Stimulated activated CD4-positive, alpha-beta T cell treated with anti-CD3 and anti-CD28 coated beads, Interleukin-1b, Interleukin-23, amount 100 ng/mL, for 1 hour (primary cell): ENCODE measurements at places on chromosomes 2 and 18.

DNA sequence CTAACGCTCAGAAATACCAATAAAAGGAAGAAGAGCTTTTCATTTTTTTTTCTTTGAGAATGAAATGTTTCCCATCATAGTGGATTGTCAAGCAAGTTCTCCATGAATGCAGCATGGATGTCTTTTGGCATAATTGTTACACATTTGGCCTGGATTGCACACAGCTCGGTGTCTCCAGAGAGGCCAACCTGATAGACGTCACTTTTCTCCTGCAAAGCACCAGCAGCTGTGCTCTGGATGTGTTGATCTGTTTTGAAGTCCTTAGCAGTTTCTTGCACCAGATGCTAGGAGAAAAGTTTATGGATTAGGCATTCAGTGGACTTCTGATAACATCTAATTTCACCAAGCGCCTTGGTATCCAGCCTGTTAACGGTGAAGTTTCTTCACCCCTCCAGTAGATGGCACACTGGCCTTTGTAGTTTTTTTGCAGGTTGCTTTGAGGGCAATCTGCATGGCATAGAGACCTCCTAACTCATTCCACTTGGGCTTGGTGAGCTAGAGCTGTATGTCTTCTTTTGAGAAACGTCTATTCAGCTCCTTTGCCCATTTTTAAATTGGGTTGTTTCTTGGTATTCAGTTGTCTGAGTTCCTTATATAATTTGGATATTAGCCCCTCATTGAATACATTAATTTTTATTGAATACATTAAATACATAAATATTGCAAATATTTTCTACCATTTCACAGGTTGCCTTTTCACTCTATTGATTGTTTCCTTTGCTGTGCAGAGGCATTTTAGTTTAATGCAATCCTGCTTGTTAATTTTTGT lies 59.7 kb downstream of the PTH2R start:
- no peak for DNase-seq

DNA sequence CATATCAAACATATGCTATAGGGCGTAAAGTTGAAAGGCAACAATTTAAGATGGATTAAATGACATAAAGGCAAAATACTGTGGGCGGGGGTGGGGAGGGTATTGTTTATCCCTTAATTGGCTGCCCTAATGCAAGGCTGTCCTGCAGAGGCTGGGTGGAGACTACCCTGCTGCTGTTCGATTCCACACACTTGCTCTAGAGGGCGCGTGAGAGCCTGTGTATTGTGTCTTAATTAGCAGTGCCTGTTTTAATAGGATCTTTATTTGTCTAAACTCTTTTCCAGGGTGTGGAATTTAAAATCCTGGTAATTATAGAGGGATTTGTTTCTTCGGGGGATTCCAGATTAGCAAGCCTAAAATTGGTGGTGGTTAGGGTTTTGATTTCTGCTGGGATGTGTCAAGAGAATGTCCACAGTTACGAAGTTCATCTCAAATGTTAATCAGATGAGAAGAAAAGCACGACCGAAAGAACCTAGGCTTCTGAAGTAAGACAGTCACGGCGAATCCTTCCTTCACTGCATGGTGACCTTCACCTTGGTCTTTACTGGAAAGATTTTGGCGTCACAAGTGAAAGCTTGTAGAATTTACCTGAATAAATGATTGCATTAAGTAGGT lies 103.5 kb upstream of the MAP3K20 start:
- DNase-seq: no peak

GRCh38 chr2:231193216-231193615 lies 5.2 kb upstream of the ARMC9 start:
- DNase-seq: no peak

DNA sequence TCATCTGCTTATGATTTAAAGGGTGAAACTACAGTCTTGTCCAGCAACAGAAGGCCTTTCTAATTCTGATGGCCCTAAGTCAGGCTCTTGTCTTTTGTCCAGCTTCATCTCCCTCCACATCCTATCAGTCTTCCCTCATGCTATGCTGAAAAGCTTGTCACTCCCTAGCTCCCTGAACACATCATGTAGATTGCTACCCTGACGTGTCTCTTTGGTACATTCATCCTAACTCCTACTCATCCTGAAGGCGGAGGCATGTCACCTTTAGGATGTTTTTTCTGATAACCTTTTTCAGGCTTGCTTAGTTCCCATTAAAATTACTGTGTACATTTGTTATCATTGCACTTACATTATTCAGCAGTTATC lies 78.4 kb upstream of the ARL5A start:
- no peak for DNase-seq

DNA sequence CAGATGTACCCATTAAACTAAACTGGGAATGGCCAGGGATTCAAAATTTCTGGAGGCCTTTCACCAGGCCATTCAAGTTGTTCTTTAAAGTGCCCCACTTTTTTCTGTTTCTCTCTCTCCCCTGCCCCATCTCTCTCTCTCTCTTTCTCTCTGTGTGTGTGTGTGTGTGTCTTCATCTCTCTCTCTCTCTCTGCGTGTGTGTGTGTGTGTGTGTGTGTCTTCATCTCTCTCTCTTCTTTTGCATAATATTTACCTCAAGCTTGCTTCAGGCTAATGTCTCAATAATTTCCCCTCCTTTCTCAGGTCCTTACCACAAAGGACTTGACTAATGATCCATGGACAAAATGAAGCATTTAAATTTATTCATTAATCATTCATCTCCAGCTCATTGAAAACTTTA lies 164.2 kb upstream of the KLHL14 start:
- DNase-seq: no peak

- DNase-seq: no peak
Observed at GRCh38 chr2:3023531-3023930, 354.1 kb downstream of the EIPR1 start.

DNA sequence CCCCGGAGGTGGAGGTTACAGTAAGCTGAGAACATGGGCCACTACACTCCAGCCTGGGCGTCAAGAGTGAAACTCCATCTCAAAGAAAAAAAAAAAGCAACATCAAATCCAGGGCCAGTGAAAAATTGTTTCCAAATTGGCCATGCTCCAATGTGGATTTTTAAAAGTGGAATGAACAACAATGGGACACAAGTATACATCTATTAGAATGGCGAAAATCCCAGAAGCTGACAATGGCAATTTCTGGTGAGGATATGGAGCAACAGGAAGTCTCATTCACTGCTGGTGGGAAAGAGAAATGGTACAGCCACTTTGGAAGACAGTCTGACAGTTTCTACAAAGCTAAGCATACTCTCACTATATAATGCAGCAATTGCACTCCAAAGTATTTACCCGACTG lies 161.4 kb downstream of the UXS1 start:
- no peak for DNase-seq

DNA sequence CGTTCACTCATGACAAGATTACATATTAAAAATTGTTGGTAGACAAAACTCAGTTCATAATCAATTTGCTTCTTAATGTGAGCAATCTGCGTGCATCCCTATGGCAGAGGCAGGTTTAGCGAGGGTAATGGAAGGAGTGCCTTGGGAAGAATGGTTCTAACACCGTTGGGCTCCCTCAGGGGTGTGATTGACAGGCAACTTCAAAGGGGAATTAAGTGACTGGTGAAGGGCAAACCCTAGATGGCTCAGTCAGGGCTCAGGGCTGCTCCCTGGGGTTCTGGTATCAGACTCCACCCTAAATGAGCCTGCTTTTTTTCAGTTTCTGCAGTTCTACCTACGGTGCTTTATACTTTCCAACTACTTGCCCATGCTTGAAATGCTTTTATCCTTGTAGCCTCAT lies 419.5 kb upstream of the CELF4 start:
- DNase-seq: no peak

DNA sequence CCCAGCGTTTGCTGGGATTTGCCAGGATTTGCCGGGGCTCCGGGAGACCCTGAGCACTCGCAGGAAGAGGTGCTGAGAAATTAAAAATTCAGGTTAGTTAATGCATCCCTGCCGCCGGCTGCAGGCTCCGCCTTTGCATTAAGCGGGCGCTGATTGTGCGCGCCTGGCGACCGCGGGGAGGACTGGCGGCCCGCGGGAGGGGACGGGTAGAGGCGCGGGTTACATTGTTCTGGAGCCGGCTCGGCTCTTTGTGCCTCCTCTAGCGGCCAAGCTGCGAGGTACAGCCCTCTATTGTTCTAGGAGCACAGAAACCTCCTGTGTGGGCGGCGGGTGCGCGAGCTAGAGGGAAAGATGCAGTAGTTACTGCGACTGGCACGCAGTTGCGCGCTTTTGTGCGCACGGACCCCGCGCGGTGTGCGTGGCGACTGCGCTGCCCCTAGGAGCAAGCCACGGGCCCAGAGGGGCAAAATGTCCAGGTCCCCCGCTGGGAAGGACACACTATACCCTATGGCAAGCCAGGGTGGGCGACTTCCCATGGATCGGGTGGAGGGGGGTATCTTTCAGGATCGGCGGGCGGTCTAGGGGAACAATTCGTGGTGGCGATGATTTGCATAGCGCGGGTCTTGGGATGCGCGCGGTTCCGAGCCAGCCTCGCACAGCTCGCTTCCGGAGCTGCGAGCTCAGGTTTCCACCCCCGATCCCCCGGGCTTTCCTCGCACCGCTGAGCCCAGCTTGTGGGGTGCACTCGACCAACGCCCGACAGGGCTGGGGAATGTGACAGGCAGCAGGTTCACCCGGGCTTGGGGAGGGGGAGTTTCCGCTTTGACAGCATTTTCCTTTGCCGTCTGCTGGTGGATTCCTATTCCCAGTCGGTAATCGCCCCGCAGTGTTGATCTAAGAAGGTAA lies 2.8 kb downstream of the ONECUT2 start:
- DNase-seq: no peak

DNA sequence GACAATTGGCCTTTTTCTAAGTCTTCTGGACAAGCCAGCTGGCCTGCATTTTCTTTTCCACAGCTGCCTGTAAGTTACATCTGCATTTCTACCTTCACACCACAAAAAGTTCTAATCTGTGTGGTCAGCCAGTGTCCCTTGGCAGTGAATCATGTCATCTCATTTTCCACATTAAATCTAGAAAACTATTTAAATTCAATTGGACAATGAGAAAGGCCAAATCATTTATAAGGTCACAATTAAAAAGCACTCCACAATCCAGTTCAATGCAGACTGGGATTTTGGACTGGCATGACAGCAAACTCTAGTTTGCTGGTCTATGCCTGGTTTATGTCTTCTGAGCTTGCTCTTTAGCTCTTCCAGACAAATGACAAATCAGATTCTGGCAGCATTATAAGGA lies 494.2 kb upstream of the SPHKAP start:
- DNase-seq: no peak

- no peak for DNase-seq
Observed at GRCh38 chr18:46458472-46458871, 198.5 kb downstream of the LOXHD1 start.

DNA sequence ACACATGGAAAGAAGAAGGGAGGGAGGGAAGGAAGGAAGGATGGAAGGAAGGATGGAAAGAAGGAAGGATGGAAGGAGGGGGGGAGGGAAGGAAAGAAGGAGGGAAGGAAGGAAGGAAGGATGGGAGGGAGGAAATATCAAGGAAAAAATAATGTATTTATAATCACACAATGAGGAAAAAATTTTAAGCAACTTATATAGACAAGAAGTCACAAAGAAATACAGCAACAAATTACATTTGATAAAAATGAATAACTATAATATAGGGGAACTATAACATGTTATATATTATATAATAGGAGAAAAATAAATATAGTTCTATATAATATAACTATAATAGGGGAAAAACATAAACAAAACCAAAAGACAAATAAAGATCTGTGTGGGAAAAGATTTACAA lies 441.8 kb downstream of the LRATD1 start:
- no peak for DNase-seq

- no peak for DNase-seq
Observed at GRCh38 chr18:58865033-58865590, 435 bp downstream of the ZNF532 start.
